ENCODE measurements at places on chromosomes 2 and 18. TPM values are rescaled to one million over a fixed set of nuclear protein-coding genes. Genes with fewer than 3 reads are reported as not detected.

LGALSL gene
- total RNA-seq = 3.8 TPM

CFLAR gene
- total RNA-seq = 86.8 TPM

DNA sequence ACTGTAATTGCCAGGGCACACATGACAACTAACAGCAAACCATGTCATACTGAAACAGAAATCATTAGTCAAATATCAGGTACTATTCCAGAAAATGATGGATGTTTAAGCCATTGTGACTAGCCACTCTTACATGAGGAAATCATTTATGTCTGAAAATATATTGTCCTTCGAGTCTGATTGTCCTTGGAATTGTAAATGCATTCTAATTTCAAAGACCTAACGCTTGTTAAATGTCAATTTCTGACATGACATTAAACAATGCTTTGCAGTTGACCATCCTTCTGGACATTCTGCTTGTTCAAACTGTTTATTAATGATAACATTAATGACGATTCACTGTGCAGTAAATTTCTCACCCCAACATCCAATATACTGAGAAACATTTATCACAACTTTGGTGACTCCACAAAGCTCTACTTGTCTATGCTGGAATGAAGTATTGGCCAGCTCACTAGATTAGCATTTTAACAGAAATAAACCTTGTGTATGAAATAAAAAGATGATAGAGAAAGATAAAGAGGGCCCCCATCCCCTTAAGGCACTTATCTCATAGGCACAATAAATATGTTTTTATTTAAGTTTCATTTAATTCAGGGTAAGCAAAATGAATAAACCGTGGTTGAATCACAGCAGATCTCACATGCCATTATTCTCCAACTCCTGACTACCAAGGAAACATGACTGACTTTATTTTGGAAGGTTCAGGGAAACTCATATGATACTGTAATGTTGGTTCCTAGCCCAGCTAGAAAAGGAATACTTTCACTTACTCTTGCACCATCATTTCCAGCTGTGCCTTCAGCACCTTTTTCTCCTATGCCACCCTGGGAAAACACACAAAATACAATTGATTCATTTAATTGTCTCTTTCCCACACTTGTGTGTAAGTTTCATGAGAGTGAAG, 82.3 kb downstream of the COL3A1 start:
- no peak for DNase-seq

GRCh38 chr2:179427065-179427464, 162.4 kb upstream of the SESTD1 start:
- DNase-seq = no peak

GRCh38 chr2:88038263-88039105, 17.1 kb downstream of the KRCC1 start:
- DNase-seq = no peak

DNA sequence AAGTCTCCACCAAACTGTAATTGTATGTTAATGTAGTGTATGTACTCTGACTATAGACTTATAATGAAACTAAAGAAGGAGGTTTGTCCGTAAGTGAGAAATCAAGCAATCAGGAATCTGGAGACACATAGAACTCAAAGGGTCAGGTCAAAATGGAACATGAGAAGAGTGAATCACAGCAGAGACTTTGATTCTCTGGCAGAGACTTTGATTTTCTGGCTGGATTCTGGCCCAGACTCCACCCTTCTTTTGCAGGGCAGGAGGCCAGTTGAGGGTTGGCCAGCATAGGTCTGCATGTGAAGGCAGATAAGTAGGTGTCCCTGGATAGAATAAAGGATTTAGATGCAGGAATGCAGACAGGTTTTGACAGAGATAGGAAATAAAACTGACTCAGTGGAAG, 11.0 kb upstream of the NCKAP5 start:
- DNase-seq = peak; percentile 86

- DNase-seq = no peak
These were observed 555.5 kb downstream of the PIK3C3 start for GRCh38 chr18:42510540-42510939.

- DNase-seq = peak; percentile 16
These were observed 7.7 kb upstream of the ICOS start for GRCh38 chr2:203928849-203929248.

DNA sequence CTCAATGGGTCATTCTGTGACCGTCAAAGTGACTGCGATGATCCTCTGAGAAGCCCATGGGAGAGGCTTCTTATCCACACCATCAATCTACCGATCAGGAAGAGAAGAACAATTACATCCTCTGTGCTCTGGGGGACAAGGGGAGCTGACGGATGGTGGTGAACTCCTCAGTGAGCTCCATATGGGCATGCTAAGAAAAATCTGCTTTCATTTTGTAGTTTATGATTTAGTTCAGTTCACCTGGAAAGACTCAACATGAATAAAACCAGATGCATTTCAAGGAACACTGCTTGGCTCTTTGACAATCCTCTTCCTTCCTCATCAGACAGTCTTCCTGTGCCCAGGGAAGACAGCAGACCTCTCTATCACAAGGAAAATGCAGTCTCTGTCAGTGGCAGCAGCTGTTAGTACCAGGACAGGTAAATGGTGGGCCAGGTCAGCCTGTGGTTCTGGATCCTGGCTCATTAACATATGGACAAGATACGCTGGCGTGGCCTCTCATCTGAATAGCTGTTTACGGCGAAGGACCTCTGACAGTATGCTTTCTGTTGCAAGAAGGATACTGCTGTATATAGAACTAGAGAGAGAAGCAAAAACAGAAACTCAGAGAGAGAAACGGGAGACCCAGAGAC, 176.9 kb downstream of the BCL2 start:
- DNase-seq = no peak

- DNase-seq = no peak
These were observed 14.9 kb downstream of the PIKFYVE start for GRCh38 chr2:208280933-208281332.

- peak; percentile 61 for DNase-seq
These were observed 1.6 kb upstream of the PSTPIP2 start for GRCh38 chr18:46073474-46074331.

- DNase-seq = no peak
These were observed 61.0 kb downstream of the BIN1 start for GRCh38 chr2:127045792-127046501.

- no peak for DNase-seq
These were observed 111.7 kb downstream of the BCL2 start for GRCh38 chr18:63207835-63208234.

GRCh38 chr18:78857314-78858150, 122.1 kb upstream of the SALL3 start:
- no peak for DNase-seq

All from dermis microvascular lymphatic vessel endothelial cell (primary cell).